ENCODE measurements at places on chromosomes 2 and 18. TPM values are rescaled to one million over a fixed set of nuclear protein-coding genes. Genes with fewer than 3 reads are reported as not detected.

The GALNT3 gene
- total RNA-seq = 5.5 TPM

The REG3A gene
- not detected for total RNA-seq

DNA sequence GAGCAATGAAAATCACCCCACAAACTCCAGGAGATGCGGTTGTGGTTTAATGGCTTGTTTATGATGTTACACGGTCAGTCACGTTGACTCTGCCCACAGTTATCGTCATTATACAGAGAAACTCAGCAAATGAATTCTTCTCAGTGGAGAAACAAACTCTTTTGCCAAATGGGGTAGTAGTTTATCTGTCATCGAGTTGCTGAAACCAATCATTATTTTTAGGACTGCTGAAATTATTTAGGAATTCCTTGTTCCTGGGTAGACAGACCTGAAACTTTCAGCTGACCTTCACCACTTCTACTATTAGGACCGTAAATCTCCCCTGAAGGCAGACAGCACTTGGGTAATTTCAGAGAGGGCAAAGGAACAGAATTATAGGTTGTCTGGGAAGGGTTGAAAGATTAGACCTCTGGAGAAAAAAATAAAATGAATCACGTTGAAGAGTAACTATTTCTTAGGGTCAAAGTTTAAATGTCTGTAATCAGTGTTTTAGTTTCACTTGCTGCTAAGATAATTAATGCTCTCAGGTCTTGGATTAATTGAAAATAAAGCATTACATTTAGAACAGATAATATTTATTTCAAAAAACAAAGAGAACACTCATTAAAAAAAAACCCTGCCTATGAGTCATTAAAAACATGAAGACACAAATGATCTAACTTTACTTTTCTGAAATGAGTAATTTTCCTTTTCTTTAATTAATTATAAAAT, 52.1 kb upstream of the LYPD6 start:
- no peak overlapping the region for H3K27ac ChIP-seq
- H3K4me1 ChIP-seq = no peaks in the 10 kb centered on the region
- H3K36me3 ChIP-seq = no peaks in the 10 kb centered on the region
- no peak for DNase-seq
- H3K27me3 ChIP-seq = peaks cover 10% of the 10 kb centered on the region

- H3K27me3 ChIP-seq = peaks cover 11% of the 10 kb centered on the region
- no peak overlapping the region for H3K27ac ChIP-seq
- H3K4me3 ChIP-seq = no peak overlapping the region
- peaks cover 17% of the 10 kb centered on the region for H3K4me1 ChIP-seq
- no peak for DNase-seq
These were observed 4.1 kb upstream of the TCF4 start for GRCh38 chr18:55592106-55592505.

All from activated CD4-positive, alpha-beta T cell treated with anti-CD3 and anti-CD28 coated beads for 36 hours (primary cell).